Hepatocyte (in vitro differentiated cells): ENCODE measurements at places on chromosomes 12 and 14. TPM values are rescaled to one million over a fixed set of nuclear protein-coding genes. Genes with fewer than 3 reads are reported as not detected.

The GPRC5D gene
- polyA plus RNA-seq: not detected in 2 replicates

The SIX4 gene
- 1.1 and 1.7 TPM in 2 replicates for polyA plus RNA-seq

GRCh38 chr12:51441583-51441982 lies 17.0 kb downstream of the SLC4A8 start:
- no peak overlapping the region for H3K4me3 ChIP-seq
- H3K27me3 ChIP-seq: no peaks in the 10 kb centered on the region
- no peaks in the 10 kb centered on the region for H3K36me3 ChIP-seq

The CSRP2 gene
- 110 and 117 TPM in 2 replicates for polyA plus RNA-seq

The TOGARAM1 gene
- 9.3 and 12.5 TPM in 2 replicates for polyA plus RNA-seq

The HOTAIR gene
- polyA plus RNA-seq: 0.82 TPM in 1 of 2 replicates, not detected in the other

DNA sequence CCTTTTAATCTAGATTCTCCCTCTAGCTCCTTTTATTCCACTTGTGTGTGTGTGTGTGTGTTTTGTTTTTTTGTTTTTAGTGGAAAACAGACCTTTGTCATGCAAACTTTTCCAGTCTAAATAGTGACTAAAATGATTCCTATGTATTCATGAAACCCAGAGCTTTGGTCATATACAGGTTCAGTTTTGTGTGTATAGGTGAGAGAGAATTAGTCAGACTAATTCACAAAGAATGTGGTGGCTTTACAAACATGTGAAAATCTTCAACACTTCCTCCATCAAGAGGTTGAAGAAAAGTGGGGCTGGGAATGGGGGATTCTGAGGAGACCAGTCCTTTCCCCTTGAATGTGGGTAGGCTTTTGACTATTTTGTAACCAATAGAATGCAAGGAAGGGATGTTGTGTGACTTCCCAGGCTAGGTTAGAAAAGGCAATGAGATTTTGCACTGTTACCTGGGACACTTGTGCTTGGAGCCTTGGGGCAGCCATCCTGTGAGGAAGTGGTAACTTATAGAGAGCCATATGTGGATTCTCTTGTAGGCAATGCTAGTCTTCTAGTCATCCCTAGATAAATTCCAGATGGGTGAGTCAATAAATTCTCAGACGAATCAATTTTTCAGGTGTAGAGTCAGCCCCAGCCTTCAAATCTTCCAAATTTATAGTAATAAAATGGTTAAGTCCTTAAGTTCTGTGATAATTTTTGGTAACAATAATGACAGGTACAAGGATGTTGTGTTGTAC lies 236.1 kb downstream of the CEP128 start:
- H3K4me1 ChIP-seq: no peaks in the 10 kb centered on the region
- H3K4me3 ChIP-seq: no peak overlapping the region
- DNase-seq: no peak
- no peaks in the 10 kb centered on the region for H3K27me3 ChIP-seq
- H3K36me3 ChIP-seq: no peaks in the 10 kb centered on the region

DNA sequence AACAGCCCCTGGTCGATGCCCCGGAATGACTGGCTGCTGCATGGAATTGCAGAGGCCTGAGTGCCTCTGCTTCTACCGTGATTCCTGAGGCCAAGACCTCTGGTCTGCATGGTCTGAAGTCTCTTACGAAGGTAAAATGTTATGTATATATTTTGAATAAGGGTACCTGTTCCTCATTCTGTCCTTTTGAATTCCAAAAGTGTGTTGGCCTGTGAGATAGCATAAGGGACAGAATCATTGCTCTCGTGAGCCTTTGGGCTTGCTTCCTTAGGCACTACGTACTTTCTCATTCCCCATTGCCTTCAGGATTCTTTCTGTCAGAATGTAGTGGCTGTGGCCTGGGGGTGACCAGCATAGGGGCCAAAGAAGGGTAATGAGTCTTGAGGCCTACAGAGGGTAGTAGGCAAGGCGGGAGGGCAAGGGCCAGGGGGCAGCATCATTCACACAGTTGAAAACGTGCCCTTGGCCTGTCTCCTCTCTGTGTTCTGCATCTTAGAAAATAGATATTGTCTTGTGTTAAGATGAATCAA lies 19.5 kb downstream of the TRAF3 start:
- H3K36me3 ChIP-seq: no peaks in the 10 kb centered on the region
- no peaks in the 10 kb centered on the region for H3K4me1 ChIP-seq
- no peak for DNase-seq

DNA sequence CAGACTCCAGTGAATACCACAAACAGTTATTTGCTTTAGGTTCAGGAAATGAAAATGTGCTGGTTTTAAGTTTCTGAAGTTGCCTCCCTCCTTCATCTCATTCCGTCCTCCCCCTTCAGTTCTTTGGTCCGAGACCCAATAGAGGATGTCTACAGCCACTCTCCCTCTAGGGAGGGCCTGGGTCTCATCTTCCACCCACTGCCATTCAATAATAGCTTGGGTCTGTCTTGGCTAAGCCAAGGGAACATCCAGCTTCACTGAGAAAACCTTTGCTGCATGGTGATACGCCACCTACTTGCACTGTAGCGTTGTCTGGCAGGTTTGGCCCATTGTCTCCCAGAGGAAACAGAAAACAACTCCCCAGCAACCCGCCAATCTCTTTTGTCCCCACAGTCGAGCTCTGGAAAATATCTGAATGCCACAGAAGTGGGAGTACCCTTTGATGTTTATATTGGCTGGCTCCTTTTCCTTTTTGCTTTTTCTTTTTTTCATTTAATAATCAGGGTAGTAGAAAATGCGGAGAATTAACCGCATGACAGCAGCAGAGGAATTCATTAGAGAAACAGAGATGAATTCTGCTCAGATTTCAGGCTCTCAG lies 380.1 kb downstream of the RAD51B start:
- peak overlapping the region; percentile 74 for H3K27ac ChIP-seq
- DNase-seq: no peak
- no peaks in the 10 kb centered on the region for H3K36me3 ChIP-seq
- H3K27me3 ChIP-seq: no peaks in the 10 kb centered on the region
- peaks cover 27% of the 10 kb centered on the region for H3K4me1 ChIP-seq

DNA sequence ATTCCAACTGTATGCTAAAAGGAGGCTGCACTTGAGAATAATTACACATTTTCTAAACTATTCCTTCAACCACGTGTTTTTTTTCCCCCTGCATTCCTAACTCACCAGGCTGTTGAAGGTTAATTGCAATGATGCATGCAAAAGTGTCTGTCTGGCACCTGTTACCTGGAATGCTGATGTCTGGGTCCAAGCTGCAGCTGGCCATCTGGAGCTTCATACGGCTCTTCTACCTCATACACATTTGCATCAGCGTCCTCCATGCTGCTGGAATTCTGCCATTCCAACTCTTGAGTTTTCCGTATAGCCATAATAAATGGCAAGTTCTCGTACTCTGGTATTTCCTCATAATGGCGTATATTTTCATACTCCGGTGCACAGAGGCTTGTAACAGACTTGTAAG lies 8.6 kb downstream of the FGD6 start:
- H3K27ac ChIP-seq: no peak overlapping the region
- H3K4me3 ChIP-seq: no peak overlapping the region
- no peaks in the 10 kb centered on the region for H3K36me3 ChIP-seq
- no peaks in the 10 kb centered on the region for H3K27me3 ChIP-seq
- peaks cover 26% of the 10 kb centered on the region for H3K4me1 ChIP-seq
- no peak for DNase-seq

GRCh38 chr12:12466157-12466556 lies 96.5 kb downstream of the DUSP16 start:
- H3K4me3 ChIP-seq: no peak overlapping the region
- H3K27ac ChIP-seq: no peak overlapping the region
- H3K4me1 ChIP-seq: no peaks in the 10 kb centered on the region

The OR4E2 gene
- polyA plus RNA-seq: not detected in 2 replicates
